Activated effector memory CD4-positive, alpha-beta T cell treated with anti-CD3 and anti-CD28 coated beads, Interleukin-2, amount 50 U/mL, for 16 hours (primary cell): ENCODE measurements at places on chromosomes 5 and 9.

- DNase-seq: no peak
Observed at GRCh38 chr5:55708732-55709131, 3.4 kb downstream of the SLC38A9 start.

GRCh38 chr9:93187047-93187446 is 3.1 kb downstream of the WNK2 start:
- DNase-seq: no peak

DNA sequence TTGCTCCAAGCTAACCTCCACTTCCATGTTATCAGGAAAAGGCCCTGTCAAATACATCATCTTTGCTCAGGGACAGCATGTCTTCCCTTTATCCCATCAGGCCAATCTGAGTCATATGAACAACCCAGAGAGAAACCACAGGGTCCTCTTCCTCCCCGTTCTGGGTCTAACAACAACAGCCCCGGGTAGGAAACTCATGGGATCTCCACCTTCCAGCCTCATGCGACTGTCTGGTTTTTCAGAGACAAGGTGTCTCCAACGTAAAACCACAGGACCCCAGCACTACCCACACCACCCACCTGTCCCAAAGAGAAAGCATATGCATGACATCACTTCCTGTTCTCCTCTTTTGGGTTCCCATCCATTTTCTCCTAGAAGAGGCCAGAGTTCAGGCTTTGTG is 217.9 kb downstream of the ENC1 start:
- DNase-seq: no peak

DNA sequence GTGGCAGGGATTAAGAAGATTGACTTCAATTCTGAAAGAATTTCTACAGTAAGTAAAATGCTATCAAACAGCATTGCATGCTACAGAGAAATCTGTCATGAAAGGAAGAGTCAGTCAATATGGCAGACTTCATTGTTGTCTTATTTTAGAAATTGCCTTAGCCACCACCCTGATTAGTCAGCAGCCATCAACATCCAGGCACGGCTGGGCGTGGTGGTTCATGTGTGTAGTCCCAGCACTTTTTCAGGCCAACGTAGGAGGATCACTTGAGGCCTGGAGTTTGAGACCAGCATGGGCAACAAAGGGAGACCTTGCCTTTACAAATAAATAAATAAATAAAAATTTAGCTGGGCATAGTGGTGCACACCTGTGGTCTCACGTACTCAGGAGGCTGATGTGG is 46.6 kb downstream of the RMI1 start:
- DNase-seq: no peak

- no peak for DNase-seq
Observed at GRCh38 chr9:136860529-136860928, 5.6 kb downstream of the EDF1 start.

DNA sequence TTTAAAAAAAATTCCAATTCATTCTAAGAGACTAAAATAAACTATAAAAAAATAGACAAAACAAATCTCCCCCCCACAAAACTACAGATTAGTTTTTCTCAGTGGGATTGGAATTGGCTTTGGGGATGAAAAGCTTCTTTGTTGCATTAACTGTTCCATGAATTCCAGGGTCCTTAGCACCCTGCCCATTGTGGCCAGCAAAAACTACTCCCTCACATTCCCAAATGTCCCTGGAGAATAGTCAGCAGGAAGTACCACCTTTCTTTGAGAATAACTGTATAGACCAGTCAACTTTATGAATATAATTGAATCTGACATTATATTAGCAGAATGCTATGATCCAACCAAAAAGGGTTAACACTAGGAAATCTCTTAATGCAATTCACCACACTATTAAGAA is 147.9 kb downstream of the LPAR1 start:
- DNase-seq: no peak

GRCh38 chr5:59326596-59326995 is 566.9 kb downstream of the PDE4D start:
- DNase-seq: no peak

GRCh38 chr5:34699155-34700077 is 43.3 kb downstream of the RAI14 start:
- no peak for DNase-seq

DNA sequence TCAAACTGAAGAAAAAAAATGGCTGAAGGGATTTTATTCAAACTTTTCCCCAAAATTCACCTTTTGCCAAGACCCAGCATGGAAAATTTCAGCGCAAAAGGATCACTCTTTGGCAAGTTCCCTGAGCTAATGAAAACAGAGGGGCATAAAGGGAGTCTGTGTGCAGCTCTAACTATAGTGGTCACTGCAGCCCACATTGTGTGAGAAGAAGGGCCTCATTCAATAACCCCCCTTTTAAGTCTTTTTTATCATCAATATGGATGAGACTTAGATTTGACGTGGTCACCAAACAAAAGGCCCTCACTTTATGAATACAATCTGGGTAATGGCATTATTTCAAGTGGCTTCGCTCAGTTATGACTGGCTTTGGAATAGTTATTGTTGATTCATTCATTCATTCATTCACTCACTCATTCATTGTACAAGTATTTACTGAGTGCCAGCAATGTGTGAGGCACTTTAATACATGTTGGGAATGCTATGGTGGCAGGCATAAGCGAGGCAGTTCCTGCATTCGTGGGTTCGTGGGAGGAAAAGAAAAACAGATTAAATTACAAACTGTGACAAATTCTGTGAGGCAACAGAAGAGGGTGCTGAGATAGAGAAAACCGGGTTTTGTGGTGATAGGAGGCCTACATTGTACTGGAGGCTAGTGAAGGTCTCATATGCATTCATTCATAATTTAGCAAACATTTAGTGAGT is 145.7 kb upstream of the KLF4 start:
- no peak for DNase-seq

GRCh38 chr5:50463047-50463446 is 22.0 kb upstream of the EMB start:
- no peak for DNase-seq

DNA sequence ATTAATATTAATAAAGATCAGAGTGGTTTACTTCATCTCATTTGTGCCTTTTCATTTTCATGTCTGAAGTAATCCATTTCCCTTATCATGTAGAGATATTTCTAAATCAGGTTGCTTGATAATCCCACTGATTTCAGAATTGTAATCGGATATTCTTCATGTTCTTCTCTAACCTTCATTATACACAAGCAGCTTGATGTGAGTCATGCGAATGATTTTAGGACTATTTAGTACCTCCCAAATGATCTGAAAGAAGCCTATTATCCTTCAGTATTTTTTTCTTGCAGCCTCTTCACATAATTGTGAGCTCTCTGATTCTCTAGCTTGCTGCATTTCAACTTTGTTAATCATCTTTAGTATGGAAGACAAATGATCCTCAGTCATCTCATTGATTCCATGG is 182.0 kb downstream of the GIN1 start:
- no peak for DNase-seq

DNA sequence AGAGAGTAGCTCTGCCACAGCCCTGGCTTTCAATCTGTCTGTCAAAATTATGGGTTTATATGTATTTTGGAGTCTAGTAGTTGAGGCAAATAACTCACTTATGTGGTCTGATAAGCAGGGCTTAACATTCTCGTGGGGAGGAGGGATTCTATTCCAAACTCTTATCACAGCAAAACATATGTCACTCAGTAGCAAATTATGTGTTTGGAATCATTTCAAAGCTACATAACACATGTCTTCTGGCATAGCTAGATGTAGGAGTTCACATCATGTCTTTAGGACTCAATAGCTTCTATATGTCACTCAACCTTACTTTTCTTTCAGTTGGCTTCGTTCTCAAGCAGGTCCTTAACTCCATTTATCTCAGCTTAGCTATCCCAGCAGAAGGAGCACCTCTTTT is 144.5 kb upstream of the SEMA6A start:
- DNase-seq: no peak
